T47D (cell line): ENCODE measurements at places on chromosomes 2 and 18.

DNA sequence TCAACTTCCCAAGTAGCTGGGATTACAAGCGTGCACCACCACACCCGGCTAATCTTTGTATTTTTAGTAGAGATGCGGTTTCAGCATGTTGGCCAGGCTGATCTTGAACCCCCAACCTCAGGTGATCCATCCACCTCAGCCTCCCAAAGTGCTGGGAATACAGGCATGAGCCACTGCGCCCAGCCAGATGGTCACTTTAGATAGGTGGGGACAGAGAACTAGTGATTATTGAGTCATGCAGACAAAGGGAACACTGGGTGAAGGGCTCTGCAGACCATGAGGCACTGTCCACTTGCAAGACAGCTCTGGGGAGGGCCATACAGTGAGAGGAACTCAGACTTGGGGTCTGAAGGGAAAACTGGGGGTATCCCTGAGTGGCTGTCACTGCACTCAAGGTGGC, 58.4 kb upstream of the POMC start:
- DNase-seq, result no peak

DNA sequence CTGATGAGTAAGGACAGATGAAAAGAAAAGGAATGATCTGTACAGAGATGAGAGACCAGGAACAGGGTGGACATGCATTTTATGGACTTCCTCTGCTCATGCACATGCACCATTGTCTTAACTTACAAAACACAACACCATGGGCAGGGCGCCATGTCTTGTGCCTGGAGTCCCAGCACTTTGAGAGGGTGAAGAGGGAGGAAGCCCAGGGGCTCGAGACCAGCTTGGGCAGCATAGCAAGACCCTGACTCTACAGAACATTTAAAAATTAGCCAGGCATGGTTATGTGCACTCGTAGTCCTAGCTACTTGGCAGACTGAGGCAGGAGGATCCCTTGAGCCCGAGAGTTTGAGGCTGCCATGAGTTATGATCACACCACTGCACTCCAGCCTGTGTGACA, 86.9 kb downstream of the ZFP36L2 start:
- no peak for DNase-seq

GRCh38 chr2:85925216-85925671, 36.5 kb upstream of the ST3GAL5 start:
- no peak for DNase-seq

- DNase-seq, result no peak
These were observed 487.2 kb downstream of the ARHGAP15 start for GRCh38 chr2:143616452-143616851.

GRCh38 chr2:237222178-237222577, 136.5 kb downstream of the COPS8 start:
- peak; percentile 16 for DNase-seq

DNA sequence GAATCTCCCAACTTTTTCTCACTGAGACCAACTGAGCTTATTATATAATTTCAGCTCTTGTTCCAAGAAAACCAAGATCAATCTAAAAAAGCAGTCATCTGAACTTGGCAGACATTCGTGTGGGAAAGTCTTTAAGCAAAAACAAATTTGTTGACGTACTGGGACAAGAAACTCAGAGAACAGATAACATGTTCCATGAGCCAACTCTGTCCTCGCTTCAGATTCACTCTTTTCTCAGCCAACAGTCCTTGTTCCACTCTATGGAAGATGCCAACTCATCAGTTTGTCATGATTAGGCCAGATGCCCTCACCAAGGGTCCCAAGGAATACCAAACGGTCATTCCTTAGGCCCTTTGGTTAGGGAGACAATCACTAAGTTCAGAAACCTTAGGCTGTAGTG, 224.2 kb upstream of the CTAGE1 start:
- no peak for DNase-seq

DNA sequence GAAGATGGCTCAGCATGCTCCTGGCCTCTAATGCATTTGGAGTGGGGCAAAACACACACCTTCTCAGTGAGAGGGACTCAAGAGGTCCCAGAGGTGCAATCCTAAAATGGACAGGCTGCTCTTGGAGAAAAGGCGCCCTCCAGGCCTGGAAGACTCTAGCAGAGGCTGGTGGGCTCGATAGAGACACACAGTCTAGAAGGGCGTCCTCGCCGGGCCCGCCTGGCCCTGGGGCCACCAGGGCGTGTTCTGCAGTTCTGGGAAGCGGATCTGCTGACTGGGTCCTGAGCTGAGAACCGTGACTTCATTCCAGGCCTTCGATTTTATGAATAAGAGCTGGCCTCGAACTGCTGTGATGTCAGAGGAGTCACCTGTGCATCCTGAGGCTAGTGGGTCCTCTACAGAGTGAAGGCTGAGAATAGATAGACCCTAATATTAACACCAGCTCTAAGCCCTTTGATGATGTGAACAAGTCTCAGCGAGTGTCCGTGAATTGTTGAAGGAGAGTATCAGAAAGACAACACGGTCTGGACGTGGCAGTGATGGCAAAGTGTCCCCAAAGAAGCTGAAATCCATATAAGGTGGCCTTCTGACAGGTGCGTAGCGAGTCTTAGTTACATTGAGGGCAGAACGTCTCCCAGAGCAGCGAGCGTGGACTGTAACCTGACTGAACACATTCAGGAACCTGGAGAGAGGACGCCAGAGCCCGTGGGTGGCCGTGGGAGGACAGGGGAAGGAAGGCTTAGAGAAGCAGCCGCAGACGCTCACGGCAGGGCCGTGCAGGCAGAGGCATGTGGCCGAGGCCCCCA, 136.9 kb downstream of the PTGR3 start:
- no peak for DNase-seq

DNA sequence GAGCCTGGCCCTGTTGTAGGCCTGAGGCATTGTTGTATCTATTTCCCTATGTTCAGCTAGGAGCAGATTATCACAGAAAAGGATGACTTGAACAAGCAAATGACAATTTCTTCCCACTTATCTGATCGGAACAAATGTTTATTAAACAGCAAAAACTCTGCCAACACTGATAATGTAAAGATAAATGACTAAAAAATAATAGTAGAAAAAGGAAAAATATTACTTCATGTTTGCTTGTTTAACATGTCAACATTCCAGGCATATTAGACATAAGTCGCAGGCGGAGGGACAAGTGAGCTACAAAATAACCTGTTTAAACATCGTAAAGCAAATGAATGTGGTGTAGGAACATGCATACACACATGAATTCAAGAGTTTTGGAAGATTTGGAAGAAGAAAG, 257.9 kb downstream of the TMX3 start:
- no peak for DNase-seq

- no peak for DNase-seq
These were observed 5.5 kb upstream of the ST8SIA3 start for GRCh38 chr18:57346876-57347275.

GRCh38 chr2:70671092-70671675, 96.8 kb downstream of the ADD2 start:
- no peak for DNase-seq

- no peak for DNase-seq
These were observed 100.5 kb downstream of the SPTBN1 start for GRCh38 chr2:54556621-54557121.

GRCh38 chr2:237488901-237489860, 2.1 kb downstream of the MLPH start:
- DNase-seq, result peak; percentile 69

DNA sequence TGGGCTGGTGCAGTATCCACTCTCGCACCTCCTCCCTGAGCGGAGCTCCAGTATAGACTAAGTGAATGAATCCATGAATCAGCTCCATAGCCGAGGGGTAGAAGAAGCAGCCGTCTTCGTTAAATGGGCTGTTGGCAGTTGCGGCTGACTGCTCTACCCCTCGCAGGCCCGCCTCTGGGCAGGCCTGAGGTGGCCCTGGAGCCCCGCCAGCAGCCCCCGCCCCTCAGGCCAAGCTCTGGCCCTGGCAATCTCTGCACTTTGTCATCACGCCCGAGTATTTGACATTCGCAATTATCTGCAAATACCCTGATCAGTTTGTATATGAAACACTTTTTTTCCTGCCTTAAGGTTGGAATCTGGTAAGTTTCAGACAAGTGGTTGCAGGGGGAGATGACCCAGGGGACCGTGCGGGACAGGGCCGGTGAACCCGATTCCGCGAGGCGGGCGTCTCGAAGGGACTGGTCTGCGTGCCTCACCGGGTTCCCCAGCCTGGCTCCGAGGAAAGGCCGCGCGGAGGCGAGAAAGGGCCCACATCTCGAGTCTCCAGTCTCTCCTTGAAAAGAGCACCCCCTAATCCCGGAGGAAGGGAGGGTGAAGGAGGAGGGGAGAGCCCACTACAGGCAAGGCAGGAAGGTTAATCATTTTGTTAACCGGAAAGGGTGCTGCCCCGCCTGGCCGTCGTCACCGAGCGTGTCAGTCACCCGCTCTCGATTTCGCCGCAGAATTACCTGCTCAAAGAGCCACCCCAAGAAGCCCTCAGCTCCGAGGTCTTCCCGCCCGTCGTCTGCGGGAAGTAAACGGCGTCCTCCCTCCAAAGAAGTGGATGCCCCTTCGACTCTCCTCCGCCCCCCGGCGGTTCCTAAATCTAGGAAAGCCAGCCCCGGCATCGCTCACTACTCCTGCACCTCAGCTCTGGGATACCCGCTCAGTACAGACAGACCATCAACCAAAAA, 11.1 kb upstream of the SATB2 start:
- DNase-seq, result no peak

DNA sequence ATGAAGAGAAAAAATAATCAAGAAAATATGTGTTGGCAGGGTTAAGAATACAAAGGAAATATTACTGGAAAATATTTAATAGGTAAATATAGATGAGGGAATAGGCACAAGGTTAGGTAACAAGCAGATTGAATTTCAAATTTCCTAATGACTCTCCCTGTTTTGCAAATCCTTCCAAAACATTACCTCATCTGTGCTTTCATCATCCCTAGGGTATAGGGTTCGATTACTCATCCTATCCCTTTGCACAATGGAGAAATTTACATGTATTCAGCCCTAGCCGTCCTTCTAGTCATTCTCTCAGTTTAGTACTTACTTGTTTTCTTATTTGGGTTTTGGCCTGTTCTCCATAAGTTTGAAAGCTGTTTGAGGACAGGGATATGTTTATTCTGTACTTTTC, 864.6 kb upstream of the FSHR start:
- no peak for DNase-seq

DNA sequence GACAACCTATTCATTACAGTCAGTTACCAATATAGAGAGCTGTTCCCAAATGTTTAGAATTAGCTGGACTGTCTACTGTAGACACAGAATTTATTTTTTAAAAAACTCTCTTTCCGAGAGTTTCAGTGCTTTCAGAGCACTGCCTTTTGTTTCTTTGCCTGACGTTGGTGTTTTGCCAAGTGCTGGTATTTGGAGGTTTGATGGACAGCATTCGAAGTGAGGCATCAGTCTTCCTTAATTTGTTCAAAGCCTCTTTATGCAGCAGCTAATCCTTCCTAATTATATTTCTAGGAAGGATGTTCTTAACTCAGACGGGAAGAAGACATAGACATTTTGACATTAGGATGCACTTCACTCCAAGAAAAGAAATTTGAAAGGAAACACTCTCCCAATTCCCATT, 83.2 kb downstream of the LTBP1 start:
- no peak for DNase-seq

DNA sequence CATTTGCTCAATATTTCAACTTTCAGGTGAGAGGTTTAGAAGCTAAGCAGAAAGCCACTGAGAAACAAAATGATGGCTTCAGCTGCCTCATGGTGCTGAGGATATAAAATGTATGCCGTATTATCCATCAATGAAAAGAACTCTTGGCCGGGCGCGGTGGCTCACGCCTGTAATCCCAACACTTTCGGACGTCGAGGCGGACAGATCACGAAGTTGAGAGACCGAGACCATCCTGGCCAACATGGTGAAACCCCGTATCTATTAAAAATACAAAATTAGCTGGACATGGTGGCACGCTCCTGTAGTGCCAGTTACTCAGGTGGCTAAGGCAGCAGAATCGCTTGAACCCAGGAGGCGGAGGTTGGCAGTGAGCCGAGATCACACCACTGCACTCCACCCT, 6.0 kb upstream of the SYT4 start:
- DNase-seq, result no peak

GRCh38 chr2:101752716-101753616, 55.5 kb downstream of the MAP4K4 start:
- DNase-seq, result no peak

GRCh38 chr18:77101410-77102258, 30.9 kb downstream of the MBP start:
- DNase-seq, result no peak

DNA sequence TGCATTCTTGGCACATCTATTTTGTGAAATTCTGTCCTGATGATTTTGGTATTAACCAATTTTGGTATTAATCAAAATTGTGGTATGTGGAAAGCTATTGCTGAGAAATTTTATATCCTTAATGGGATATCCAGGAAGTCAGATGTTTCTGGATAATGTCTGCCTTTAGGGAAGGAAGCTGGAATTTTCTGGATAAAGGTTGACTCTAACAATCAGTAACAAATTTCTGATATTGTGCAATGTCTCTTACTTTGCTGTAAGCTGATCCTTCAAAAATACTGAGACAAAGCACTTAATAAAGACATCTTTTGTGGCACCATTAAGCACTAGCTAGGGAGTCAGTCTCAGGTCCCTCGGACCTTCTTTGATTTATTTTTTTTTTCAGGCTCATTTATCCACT, 100.8 kb upstream of the UGP2 start:
- no peak for DNase-seq

DNA sequence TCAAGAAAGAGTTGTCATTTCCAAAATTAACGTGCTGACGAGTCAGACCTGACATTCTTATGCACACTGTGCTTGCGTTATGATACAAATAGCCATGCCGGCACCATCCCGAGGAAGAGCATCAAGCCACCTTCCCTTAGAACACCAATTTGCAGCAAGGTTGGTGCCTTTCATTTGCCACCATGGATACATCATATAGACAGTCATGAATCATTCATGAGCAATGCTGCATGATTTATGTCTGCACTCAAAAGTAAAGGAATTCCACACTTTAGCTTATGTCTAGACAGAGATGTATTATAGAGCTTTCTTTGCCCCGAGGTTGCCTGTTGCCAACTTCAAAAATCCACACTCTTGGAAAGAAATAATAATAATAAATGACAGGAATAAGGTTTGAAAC, 166.9 kb downstream of the VWC2L start:
- DNase-seq, result no peak

GRCh38 chr18:31105733-31106132, 3.5 kb upstream of the DSC2 start:
- no peak for DNase-seq

DNA sequence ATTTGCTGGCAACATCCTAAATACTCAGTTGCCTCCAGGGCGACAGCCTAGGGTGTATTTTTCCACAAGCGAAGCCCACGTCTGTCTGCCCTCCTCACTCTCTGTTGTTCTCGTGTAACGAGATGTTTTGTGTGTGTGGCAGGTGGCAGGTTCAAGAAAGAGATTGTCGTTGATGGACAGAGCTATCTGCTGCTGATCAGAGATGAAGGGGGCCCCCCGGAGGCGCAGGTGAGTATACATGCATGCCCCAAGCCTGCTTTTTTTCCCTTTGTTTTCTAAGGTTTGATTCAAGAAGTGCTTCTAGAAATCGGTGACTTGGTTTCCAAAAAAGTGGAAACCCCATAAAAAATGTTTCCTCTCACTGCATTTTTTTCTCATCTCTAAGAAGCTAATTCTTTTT, 247.0 kb downstream of the AGAP1 start:
- DNase-seq, result no peak
